ENCODE measurements at places on chromosomes 7 and 10.

DNA sequence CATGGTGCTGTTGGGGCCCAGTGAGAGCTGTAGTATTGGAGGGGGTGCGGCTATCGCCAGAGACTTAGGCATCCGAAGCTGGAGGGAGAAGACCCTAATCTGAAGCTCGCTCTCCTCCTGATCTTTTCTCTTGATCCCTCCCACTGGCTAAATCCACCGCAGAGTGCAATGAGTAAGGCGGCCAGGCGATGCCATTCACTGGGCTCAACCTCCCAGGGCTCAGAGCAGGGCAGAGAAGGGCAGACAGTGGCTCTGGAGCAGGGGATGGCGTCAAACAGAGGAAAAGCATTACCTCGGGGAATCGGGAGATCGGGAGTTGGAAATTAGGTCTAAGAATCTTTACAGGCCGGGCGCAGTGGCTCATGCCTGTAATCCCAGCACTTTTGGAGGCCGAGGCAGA is 18.8 kb upstream of the IFT22 start:
- DNase-seq: no peak

- no peak for DNase-seq
Observed at GRCh38 chr7:74604326-74605020, 53.0 kb upstream of the GTF2I start.

DNA sequence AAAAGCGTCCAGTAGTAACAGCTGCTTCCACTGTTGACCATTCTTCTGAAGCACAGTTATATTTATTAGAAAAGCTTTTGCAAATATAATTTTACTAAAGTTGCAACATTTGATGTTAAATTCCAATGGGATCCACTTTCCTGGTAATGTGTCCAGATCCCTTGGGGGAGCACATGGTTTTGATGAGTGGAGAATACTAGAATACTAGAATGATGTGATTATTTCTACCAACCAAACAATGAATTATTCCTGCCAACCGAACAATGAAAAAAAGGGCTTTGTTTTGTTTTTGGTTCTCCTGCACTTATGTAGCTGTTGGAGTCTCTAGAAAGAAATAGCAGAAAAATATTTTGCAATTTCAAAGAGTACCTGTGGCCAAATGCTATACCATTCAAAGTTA is 59.1 kb downstream of the BPGM start:
- DNase-seq: no peak

DNA sequence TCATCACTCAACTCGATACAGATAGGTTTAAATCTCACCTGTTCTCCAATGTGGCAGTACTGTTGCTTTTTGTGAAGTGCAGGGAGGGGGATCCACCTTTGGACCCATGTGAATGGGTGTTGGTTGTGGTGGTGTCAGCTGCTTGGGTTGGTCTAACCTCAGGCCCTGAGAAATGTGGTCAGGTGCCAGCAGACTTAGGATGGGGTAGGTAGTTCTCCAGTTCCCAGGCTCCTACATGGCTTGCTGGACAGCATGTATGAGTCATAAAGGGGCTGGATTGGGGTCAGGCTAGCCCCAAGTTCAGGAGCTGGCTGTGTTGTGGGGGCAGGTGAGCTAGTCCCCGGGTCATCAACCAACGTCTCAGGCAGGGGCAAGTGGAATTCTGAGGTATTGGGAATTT is 472.6 kb upstream of the CNTNAP2 start:
- DNase-seq: no peak

- DNase-seq: no peak
Observed at GRCh38 chr7:41832941-41833340, 130.1 kb upstream of the INHBA start.

DNA sequence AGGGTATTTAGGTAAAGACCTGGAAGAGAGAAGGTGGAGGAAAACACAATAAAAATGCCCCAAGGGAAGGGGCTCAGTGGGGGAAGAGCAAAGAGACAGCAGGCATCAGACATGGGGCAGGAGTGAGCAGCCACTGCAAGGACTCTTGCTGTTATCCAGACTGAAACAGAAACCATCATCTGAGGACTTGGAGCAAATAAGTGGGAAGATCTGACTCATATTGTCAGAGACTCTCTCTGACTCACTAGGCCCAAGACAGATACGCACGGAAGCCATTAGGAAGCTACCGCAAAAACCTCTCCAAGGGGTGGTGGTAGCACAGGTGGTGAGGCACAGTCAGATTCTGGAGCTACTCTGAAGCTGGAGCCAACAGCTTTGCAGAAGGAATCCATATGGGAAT is 110.7 kb downstream of the RNF32 start:
- peak; percentile 65 for DNase-seq

DNA sequence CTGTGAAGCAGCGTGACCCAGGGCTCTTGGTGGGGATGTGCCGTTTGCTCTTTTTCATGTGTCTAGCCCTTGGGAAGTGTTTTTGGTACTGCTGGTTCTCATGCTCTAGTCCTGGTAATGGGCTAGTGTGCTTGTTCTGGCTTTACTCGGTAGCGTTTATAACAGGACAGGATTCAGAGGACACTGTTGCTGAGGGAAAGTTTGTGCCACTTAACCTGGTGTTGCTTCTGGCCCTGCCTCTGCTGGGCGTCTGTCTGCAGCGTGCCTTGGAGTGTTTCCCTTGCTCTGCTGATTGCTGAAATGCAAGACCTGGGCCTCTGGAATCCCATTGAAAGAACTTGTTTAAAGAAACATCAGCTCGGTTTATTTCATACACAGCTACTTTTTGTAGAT is 35.0 kb downstream of the INPP5A start:
- no peak for DNase-seq

GRCh38 chr10:63228237-63228636 is 95.1 kb downstream of the NRBF2 start:
- no peak for DNase-seq

GRCh38 chr7:107166736-107167426 is 1.9 kb upstream of the HBP1 start:
- DNase-seq: no peak

GRCh38 chr7:70640266-70640833 is 491.6 kb upstream of the GALNT17 start:
- DNase-seq: peak; percentile 17

DNA sequence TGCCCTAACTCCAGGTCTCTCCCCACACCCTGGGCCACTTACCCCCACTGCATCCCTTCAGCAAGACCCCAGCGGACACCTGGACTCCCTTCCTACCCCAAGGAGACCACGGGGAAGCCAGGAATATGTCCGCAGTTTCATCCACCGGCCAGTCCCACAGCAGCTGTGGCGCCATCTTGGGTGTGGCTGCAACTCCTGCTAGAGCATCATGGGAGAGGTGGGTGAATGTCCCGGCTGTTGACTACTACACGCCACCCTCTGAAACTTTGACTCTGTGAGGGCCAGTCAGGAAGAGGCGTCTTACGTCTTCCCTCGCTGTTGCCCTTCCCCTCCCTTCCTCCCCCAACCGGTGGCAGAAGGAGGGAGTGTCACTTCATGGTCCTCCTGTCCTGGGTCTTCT is 238.3 kb upstream of the RNF32 start:
- DNase-seq: no peak

DNA sequence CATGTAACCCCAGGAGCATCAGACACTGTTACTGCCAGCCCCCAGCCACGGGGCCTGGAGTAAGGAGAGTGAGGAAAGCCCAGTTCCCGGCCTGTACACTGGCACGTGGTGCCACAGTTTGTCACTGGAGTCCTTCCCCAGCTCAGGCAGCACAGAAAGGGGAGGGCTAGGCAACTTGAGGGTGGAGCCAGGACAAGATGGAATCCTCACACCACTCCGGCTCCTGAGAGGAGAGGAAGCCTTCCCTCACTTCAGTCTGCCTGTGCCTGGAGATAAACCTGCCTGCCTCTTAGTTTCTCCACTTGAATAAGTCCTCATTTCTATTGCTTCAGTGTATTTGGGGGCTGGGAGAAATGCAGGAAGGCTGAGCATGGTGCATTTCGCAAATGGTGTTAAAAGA is 176.0 kb downstream of the KIAA1217 start:
- DNase-seq: no peak

- peak; percentile 82 for DNase-seq
Observed at GRCh38 chr10:123583639-123584418, 82.3 kb upstream of the GPR26 start.

- no peak for DNase-seq
Observed at GRCh38 chr10:9296190-9296589, 1241.7 kb downstream of the GATA3 start.

- peak; percentile 42 for DNase-seq
Observed at GRCh38 chr7:28732071-28732869, 225.9 kb downstream of the TRIL start.

DNA sequence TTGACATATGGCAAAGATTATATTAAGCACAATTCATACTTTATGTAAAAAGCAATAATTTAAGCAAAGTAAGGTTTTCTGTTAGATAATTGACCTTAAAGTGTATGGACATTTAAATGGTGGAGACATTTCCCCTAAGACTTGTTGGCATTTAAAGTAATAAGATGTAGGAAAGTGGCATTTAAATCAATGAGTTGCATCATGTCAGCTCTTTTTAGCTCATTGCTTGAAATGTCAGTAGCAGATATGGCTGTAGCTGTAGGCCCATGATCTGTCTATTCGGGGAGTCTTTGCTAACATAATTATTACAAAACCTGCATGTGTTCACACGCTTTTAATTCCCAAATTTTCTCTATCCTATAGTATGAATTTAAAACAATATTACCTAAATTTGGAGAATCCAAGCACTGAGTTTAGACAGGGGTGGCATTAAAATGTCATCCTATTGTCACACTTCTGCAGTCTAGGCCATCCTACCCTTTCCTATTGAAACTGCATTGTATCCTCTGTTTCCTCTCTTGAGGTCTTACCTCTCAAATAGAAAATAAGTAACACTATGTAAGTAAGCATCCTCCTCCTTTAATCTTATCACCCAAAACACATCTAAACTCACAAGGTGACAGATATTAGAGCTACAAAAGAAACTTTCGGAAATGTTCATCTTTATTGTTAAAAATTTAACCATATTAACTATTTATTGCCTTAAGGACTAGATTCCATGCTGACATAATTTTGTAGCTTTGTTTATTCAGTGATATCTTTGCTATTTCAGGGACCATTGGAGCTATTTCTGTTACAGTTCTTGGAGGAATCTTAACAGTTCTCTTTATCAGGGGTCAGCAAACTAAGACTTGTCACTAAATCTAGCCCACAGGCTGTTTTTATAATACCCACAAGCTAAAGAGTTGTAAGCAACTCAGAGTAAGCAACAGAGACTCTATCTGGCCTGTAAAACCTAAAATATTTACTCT is 91.2 kb downstream of the LCOR start:
- no peak for DNase-seq

DNA sequence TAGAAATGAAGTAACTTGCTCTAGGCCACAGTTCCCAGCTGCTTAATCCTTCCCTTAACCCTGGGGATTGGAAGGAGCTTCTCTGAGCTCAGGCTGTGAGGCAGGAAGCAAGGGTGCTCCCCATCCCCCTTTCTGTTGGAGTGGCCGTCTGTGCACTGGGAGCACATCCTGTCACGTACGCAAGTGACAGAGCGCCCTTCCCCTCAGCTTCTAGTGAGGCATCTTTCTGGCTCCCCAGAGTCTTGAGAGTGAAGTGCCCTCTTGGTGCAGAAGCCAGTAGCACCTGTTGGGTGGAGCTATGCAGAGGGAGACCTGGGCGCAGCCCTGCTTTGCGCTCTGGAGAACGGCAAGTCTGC is 47.8 kb downstream of the SHH start:
- DNase-seq: no peak

DNA sequence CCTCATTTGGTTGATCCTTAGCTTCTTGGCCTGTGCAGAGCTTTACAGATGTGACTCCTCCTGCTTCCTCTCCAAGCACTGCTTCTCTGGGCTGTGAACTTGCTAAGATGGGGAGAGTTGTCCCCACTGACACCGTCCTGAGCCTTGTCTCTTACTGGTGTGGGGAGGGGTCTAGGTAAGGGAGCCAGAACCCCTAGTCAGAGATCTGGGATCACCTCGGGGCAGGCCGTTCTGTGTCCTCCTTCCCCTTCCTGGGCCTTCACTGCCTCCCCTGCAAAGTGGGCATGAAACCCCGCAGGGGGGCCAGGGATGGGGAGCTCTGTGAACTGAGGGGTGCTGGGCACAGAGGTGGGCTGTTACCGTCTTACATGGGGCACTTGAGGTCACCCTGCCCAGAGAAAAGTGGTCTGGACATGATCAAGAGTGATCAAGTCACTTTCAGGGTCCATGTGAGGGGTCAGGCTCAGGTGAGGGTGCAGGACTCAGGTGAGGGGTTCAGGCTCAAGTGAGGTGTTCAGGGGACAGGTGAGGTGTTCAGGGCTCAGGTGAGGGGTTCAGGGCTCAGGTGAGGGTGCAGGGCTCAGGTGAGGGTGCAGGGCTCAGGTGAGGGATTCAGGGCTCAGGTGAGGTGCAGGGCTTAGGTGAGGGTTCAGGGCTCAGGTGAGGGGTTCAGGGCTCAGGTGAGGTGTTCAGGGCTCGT is 86.2 kb downstream of the ADCY1 start:
- DNase-seq: no peak

DNA sequence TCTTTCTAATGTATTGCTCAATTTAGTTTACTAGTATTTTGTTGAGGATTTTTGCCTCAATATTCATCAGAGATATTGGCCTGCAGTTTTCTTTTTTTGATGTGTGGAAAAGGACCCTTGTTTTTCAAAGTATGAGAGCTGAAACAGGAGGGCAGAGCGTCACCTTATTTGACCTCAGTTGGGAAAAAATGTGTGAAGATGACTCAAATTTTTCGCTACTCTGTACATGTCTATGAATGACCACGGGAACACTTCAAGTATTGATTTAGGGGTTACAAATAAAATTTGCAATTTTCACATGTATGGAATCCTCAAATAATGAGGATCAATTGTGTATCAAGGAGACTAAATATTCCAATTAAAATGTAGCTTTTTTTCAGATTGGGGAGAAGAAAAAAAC is 103.1 kb downstream of the ZFAND4 start:
- DNase-seq: no peak

GRCh38 chr7:143013893-143014292 is 13.0 kb downstream of the OR9A2 start:
- DNase-seq: peak; percentile 54

- no peak for DNase-seq
Observed at GRCh38 chr10:31087851-31088250, 56.2 kb upstream of the ZNF438 start.

- no peak for DNase-seq
Observed at GRCh38 chr7:44521347-44522095, 19.6 kb downstream of the NPC1L1 start.

- DNase-seq: no peak
Observed at GRCh38 chr10:101839416-101840063, 4.1 kb downstream of the KCNIP2 start.

DNA sequence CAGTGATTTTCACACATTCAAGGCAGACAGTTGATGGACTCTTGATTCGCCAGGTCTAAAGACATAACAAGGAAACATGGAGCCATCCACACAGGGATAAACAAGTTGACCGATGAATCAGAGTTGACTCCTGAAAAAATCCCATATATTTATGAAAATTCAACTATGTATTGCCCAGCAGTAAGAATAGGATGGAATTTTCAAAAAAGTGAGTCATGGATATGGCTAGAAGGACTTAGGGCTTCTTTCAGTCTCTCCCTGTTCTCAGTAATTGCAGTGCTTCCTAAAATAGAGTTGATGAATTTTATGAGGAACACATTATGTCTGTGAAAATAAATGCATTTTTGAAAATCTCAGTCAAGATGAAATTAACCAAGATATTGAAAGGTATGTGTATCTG is 301.2 kb downstream of the PLXDC2 start:
- no peak for DNase-seq

Data from GM04504 (cell line).